ENCODE measurements at places on chromosomes 16 and 17.

DNA sequence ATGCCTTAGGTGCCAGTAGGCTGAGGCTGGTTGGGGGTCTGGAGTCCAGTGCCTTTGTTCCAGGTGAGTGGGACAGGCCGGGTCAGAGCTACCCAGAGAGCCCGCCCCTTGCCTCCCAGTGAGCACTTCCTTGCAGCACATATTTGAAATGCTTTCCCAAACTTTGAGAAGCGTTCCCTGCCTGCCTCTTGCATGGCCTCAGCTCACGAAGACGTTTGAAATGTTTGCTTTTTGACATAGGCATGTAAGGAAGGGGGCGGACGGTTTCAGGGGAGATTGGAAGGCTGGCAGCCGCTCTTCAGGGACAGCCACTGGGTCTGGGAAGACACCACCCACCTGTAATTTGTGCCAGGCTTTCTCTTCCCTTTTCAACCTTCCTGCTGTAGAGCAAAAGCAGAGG lies 5.1 kb upstream of the FOXL1 start:
- no peak for DNase-seq

- DNase-seq, result no peak
These were observed 4.0 kb upstream of the CLEC10A start for GRCh38 chr17:7084088-7084487.

DNA sequence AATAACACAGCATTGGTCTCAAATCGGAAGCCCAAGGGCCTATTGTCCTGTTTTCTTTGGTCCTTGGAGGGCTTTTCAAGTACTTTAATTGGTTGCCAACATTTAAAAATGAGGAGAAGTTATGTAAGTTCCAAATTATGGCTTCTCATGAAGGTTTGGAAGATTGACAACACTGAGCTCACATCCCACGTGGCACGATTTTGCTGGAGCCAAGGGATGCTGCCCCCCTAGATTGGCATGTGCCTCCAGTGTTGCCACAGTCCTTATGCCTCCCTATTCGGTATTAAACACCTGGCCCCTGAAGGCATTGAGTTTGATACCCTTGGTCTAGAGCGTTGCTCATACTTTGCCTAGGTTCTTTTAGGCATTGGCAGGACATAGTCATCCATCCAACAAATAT lies 108.0 kb downstream of the ZNF18 start:
- no peak for DNase-seq

DNA sequence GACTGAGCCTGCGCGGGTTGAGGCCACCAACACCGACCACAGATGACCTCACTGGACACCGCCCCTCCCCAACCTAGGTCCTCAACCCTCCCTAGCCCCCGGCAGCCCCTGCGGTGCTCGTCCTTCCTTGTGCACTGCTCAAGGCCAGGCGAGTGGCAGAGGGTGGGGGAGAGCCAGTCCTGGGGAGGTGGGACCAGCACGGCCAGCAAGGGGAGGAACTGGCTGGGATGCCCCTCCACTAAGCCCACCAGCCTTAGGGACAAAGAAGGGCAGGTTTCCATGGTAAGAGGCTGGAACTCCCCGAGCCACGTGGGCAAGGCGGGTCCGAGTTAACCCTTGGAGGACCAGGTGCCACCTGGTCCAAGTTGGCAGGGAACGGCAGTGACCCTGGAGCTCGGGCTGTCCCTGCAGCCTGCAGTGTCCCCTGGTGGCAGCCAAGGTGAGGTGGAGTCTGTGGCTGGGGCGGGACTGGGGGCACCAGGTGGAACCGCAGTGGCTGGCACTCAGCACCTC lies 9.2 kb downstream of the FSCN2 start:
- DNase-seq, result peak; percentile 47

GRCh38 chr17:66836063-66837005 lies 1.4 kb downstream of the CACNG5 start:
- DNase-seq, result no peak

DNA sequence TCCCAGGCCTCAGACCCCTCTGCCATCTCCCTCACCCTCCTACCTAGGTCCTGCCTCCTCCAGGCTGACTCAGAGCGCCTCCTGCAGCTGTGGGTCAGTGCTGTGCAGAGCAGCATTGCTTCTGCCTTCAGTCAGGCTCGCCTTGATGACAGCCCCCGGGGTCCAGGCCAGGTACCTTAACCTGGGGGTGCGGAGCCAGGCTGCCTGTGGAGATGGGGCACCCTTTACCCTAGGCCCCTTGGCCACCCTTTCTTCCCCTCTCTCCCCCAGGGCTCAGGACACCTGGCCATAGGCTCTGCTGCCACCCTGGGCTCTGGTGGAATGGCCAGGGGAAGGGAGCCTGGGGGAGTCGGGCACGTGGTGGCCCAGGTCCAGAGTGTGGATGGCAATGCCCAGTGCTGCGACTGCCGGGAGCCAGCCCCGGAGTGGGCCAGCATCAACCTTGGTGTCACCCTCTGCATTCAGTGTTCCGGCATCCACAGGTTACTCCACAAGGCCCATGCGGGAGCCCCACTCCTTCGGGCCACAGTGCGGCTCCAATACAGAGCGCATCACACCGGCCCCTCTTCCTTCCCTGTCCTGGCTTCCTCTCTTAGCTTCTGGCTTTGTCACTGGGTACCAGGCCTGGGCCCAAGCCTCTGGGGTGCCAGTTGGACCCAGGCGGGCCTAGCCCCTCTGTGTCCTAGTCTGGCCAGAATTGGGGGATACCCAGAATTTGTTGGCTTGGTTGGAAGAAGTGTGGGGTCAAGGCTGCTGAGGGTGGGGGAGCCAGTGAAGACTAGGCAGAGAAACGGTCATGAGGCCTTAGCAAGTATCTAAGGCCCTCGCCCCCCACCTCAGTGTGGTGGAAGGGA lies 5.0 kb upstream of the KCTD11 start:
- DNase-seq, result no peak

DNA sequence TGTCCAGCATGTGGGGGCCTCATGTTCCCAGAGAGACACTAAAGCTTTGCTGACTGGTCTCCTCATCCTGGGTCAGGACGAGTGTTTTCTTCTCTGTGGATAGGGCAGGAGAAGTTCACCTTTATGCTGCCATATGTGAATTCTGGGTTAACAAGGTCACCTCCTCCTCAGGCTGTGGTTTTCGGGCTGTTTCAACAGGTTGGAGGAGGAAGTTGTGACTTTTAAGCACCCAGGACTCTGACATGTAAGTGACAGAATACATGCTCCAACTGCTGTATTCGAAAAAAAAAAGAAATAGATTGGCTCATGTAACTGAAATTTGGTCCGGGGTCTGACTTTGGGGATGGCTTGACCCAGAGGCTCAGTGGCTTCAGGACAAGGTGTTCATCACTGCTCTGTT lies 54.2 kb downstream of the SNX20 start:
- DNase-seq, result no peak

DNA sequence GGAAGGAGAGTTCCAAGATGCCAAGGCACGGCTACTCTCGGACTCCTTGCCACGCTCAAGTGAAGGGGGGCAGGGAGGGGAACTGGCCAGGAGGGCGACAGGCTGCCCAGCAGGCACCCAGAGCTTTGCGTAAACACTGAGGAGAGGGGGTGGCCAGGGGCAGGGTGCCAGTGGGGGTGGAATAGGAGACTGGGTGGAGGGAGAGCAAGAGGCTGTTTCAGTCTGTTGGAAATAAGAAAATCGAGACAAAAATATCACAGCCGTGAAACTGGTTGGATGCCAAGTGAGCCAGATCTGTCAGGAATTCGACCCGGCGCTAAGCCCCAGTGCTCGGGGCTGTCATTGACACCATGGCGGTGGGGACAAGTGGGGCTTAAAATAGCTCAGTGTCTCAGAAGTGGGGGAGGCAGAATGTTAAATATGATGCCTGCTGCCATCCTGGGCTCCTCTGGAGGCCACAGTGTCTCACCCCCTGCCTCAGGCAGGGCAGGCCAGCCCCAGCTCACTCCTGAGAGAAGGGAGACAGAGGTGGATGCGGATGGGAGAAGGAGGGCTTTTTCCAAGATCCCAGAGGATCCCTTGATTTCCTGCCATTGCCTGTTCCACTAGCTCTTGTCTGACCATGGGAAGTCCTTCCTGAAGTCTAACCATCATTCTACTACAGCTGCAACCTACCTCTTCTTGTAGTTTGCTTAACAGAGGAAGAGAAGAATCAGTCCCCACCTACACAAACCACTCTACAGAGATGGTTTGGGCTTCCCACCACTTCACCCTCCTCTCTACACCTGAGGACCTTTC lies 9.5 kb downstream of the PNMT start:
- no peak for DNase-seq

- DNase-seq, result no peak
These were observed 9.0 kb downstream of the FASN start for GRCh38 chr17:82088838-82089722.

DNA sequence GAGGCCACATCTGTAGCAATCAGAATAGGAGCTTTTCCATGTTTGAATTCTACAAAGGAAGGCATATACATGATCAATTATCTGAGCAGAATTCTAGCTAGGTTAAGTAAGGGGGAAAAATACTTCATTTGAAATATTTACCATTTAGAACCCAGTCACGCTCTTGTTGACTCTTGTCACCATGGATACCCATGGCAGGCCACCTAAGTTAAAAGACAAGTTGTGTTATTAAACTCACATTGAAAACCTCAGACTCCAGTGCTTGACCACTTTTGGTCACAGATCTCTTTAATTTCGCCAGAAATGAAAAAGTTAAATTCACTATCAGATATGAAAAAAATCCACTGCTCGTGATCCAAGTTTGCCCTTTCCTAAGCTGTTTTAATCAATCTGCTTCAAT lies 4.1 kb downstream of the DDX5 start:
- no peak for DNase-seq

GRCh38 chr17:7313088-7313889 lies 1.9 kb downstream of the GPS2 start:
- no peak for DNase-seq

GRCh38 chr16:84482001-84482891 lies 22.2 kb downstream of the MEAK7 start:
- DNase-seq, result peak; percentile 31

GRCh38 chr16:1612320-1613111 lies at the start of gene CRAMP1:
TSS of gene CRAMP1 (plus strand) at chr16:1612360. CDS start at chr16:1614640, 2,280 bp downstream.
- DNase-seq, result peak; percentile 50

- no peak for DNase-seq
These were observed 26.4 kb upstream of the MRPS23 start for GRCh38 chr17:57876023-57876865.

DNA sequence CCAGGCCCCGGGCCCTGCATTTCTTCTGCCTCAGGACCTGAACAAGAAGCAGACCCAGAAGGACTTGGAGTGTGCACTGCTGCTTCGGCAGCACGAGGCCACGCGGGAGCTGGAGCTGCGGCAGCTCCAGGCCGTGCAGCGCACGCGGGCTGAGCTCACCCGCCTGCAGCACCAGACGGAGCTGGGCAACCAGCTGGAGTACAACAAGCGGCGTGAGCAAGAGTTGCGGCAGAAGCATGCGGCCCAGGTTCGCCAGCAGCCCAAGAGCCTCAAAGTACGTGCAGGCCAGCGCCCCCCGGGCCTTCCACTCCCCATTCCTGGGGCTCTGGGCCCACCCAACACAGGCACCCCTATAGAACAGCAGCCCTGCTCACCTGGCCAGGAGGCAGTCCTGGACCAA lies 9.2 kb downstream of the HIRIP3 start:
- no peak for DNase-seq
